Esophagus squamous epithelium (tissue), 5 donors: ENCODE measurements at places on chromosomes 12 and 14.

DNA sequence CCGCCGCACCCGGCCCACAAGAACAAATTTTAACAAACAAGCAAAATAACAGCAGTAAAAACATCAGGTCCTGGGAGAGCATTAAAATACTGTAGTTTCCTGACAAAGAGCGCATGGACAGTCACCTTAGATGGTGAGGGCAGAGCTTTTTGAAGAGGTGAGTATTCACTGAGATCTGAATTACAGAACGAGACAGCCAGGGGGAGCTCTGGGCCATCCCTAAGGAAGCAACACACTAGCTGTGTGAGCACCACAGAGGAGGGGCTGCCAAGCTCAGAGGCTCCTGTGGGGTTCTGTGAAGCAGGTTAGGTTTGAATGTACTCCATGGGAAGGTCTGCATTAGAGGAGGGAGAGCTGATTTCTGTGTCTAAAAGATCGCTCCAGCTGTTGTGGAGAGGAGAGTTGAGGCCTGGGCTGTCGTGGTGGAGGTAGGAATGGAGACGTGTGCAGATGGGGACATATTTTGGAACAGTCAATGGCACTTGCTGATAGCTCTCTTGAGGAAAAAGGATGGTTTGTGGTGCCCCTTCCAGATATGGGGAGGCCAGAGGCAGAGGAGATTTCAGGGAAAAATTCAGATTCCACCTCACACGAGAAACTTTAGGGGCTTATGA, 72.9 kb downstream of the TRAFD1 start:
- no peak for DNase-seq

- no peak for DNase-seq
Observed at GRCh38 chr12:10663869-10664268, 10.0 kb downstream of the STYK1 start.

DNA sequence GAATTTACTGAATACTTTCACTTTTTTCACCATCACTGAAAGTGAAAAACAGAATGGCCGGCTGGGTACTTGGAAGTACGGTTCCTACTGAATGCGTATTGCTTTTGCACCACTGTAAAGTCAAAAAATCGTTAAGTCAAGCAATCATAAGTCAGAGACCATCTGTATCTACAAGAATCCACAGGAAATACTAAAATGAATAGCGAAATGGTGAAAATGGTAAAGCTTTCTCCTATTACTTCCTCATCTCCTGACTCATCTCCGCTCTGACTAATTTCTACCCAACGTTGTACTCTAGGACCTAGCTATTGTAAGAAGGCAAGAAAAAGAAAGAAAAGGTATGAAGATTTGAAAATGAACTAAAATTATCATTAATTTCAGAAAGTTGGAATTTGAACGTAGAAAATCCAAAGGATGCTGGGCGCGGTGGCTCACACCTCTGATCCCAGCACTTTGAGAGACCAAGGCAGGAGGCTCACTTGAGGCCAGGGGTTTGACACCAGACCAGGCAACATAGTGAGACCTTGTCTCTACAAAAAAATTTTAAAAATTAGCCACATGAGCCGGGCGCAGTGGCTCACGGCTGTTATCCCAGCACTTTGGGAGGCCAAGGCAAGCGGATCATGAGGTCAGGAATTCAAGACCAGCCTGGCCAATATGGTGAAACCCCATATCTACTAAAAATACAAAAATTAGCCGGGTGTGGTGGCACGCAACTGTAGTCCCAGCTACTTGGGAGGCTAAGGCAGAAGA, 5.3 kb upstream of the CDCA4 start:
- no peak for DNase-seq

GRCh38 chr14:105838591-105839424, 312.4 kb downstream of the TMEM121 start:
- no peak for DNase-seq

DNA sequence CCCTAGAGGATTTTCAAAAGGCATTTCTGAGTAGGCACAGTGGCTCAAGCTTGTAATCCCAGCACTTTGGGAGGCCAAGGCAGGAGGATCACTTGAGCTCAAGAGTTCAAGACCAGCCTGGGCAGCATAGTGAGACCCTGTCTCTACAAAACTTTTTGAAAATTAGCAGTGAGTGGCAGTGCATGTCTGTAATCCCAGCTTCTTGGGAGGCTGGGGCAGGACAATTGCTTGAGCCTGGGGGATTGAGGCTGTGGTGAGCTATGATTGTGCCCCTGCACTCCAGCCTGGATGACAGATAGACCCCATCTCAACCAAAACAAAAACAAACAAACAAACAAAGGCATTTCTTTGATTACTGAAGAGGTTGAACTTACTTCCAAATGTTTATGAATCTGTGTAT, 201.4 kb downstream of the KIF26A start:
- no peak for DNase-seq

- no peak for DNase-seq
Observed at GRCh38 chr12:128783129-128783574, 40.6 kb downstream of the SLC15A4 start.

DNA sequence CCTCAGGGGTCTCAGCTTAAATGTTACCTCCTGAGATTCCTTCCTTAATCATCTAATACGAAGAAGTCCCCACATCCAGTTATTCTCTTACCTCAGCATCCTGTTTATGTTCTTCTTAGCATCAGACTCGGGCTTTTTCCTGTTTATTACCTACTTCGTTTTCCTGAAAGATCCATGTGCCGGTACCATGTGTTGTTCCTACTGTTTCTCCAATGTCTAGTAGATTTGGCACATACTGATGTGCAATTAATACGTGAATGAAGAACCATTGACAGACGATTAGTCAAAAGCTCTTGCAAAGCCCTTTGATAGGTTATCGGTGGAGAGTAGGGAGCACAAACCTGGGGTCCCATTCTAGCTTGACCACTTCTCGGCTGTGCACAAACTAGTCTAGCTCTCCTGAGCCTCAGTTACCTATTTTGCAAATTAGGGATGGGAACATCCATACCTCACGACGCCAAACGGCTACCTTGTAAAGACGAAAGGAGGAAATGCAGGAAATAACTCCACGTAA, 735 bp upstream of the MAPKAPK5 start:
- DNase-seq: no peak

- no peak for DNase-seq
Observed at GRCh38 chr12:12613344-12613743, 1.7 kb downstream of the CREBL2 start.

GRCh38 chr14:75514673-75515628, 7.3 kb upstream of the BATF start:
- no peak for DNase-seq
